ENCODE measurements at places on chromosomes 12 and 14. TPM values are rescaled to one million over a fixed set of nuclear protein-coding genes. Genes with fewer than 3 reads are reported as not detected.

NTN4 gene
- total RNA-seq = 74.5 TPM

RND1 gene
- 0.33 TPM for total RNA-seq

CLMN gene
- total RNA-seq = 5.3 TPM

IFNG-AS1 gene
- not detected for total RNA-seq

ATL1 gene
- 3.4 TPM for total RNA-seq

BDKRB1 gene
- total RNA-seq = not detected

CGRRF1 gene
- total RNA-seq = 9.5 TPM

CINP gene
- 40.4 TPM for total RNA-seq

All from mesangial cell (primary cell).